ENCODE measurements at places on chromosomes 7 and 10.

DNA sequence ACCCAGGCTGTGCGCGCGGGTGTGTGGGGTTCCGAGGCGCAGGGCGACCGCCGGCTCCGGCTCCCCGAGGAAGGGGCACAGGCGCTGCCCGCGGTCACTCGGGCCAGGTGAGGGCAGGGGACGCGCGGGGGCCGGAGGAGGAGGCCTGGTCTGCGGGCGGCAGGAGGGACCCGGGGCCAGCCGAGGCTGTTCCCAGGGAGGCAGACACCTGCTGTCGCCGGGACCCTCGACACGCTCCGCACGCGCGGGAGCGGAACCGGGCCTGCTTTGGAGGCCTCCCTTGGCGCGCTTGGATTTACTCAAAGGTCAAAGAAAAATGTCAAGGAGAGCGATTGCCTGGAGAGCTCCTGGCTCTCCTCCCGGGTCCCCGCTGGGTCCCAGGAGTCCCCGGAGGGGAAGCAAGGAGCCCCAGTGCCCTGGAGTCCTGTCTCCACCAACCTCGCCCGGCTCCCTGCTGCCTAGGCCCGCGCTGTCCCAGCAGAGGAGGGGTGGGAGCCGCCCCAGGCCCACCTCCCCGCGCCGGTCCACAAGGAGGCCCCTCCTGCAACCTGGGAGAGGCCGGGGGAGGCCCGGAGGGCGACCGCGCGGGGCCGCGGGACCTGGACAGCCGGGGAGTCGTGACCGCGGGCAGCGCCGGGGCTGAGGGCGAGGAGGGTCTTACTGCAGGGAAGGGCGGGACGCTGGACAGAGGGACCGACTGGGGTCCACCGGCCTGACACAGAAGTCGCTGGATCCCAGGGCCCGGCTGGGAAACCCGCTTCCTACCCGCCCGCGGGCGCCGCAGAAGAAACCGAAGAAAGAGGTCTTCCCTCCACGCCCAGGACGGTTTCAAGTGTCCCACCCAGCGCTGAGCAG lies 348.9 kb downstream of the DNAJB6 start:
- no peak for DNase-seq

DNA sequence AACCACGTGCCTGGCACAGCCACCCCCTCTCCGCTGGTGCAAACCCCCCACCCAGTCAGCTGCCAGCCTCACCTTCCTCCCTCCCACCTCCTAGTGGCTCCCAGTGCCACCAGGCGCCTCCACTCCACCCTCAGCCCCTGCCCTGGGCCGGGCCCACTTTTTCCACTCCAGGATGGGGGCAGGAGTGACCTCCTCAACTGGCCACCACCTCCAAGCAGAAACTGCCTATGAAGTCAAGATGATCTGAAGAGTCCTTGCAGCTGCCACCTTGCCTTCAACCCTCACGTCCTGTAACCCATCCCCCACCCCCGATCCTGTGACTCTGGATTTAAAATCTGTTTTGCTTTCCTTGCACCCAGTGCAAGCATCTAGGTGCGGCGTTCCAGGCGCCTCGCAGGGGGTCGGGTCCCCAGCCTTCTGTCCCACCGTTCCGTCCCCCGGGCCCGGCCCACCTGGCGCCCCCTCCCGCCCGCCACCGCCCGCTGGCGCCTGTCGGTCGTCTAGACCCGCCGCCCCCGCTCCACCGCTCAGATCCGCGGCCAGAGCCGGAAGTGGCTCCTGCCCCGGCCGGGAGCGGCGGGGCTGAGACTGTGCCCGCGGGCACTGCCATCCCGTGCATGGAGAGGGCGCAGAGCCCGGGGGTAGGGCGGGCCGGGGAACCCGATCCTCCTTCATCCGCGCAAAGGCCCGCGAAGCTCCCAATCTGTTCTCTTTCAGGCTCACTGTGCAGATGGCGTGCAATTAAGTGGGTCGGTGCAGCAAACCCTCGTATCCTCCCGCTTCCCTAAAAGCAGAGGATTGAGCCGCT lies 51.2 kb upstream of the GTF2I start:
- DNase-seq = no peak

DNA sequence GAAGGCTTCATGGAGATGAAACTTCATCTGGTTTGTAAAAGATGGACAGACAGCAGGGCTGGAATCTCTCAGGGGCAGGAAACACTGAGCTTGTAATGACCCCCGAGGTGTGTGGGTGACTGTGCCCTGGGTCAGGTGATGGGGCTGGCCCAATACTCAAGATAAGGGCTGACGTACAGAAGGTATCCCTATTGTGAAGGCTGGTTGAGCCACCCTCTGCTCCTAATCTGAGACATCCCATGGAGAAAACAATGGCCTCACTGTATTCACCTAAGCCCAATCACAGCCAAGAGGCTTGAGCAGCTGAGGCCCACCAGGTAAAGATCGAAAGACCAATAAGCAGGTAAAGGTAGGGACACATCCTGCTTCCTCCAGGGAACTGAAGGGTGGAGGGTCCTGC lies 34.8 kb upstream of the NUB1 start:
- no peak for DNase-seq

DNA sequence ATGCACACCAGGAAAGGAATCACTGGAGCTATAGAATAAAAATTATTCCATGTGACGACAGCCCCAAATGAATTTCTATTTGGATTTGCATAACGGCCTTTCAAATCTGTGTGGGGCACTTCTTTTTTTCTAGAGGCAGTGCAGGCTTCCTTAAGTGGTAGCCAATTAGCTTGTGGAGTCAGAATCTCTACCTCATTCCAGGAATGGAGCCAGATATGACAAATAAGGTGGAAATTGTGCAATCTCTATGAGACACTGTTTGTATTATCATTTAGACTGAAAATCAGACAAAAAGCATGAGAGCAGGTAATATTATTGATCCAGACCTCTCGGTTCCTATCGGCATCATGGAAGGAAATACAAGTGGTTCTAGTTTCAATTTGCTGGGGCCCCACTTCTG lies 78.7 kb downstream of the BEND7 start:
- no peak for DNase-seq
